ENCODE measurements at places on chromosomes 2 and 18.

DNA sequence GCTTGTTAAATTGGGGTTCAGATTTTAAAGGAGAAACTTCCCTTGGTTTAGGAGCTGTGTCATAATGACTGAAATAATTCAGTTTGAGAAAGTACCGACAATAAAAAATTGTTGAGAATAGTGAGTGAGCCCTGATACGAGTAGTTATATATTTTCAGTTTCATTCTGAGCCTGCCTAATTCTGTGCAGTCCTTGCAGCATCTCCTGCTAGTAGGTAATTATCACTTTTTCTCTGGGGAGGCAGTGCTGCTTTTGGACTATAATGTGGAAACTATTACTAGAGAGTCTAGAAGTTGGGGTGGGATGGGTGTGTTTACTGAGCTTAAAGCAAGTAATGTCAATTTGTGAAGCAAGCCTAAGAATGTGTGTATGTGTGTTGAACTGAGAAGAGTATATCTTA lies 21.7 kb downstream of the ZNF638 start:
- no peak for DNase-seq

DNA sequence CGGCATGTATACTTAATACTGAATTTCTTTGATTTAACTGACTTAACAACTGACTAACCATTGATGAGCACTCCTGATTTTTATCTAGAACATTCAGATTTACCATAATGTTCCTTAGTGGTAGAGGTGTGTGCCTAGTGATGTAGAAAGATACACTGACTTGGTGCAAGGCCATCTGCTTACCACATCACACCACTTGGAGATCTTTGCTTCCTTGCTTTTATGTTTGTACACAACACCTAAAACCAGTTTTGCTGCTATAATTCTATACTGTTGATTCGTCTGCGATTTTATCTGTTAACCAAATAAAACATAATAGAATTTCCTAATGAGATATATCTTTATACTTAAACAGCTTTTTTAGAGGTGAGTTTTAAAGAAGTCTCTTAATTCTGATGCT lies 3.9 kb upstream of the FARP2 start:
- no peak for DNase-seq

GRCh38 chr2:9941196-9941995 lies 10.1 kb upstream of the GRHL1 start:
- no peak for DNase-seq

DNA sequence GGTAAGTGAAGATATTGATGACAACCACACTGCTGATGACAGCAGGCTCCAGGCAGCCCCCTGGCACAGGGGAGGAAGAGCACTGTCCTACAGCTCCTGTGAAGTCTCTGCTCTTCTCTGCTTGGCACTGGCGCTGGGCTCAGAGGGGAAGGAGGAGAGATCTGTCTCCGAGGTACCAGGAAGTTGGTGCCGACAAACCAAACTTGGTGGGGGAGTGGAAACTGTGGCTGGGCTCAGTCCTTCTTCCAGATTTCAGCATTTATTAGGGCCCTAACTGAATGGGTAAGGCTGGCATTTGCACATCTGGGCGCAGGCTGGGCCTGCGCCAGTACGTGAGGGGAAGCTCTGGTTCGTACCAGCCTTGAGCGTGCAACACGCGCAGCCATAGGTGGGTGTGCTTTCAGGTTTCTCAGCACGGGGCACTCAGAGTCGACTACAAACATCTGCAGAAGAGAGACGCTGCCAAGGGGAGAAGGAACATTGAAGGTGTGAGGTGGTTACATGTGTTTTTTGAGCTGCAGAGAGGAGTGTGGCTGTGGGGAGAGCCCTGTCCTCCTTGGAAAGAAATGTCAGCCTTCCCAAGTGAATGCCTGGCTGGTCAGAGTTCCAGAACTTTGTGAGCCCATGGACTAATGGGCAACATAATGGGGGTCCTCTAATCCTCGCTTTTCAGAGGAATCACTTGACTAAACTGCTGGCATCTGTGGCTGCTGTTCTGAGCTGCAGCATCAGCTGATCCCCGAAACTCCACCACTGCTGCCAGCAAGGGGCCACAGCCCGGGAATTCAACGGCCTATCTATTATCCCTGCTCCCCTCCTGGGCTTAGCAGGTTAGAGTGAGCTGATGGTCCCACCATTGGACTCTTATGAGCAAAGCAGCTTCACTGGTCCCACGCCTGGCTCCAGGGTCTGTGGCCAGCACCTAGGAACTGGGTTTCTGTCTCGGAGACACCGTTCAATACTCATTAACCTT lies 55.2 kb upstream of the SEMA4C start:
- no peak for DNase-seq

- peak; percentile 40 for DNase-seq
These were observed 55.7 kb downstream of the DNMT3A start for GRCh38 chr2:25286025-25286400.

- DNase-seq, result no peak
These were observed 5.7 kb upstream of the TET3 start for GRCh38 chr2:73979021-73979420.

- DNase-seq, result peak; percentile 51
These were observed at the start of gene SH3YL1 for GRCh38 chr2:263774-264492. Gene SH3YL1, minus strand, starts transcription at chr2:264032. Its CDS starts 48 bp downstream, at chr2:263984.

GRCh38 chr18:64401268-64402060 lies 252.6 kb upstream of the LINC00305 start:
- no peak for DNase-seq

DNA sequence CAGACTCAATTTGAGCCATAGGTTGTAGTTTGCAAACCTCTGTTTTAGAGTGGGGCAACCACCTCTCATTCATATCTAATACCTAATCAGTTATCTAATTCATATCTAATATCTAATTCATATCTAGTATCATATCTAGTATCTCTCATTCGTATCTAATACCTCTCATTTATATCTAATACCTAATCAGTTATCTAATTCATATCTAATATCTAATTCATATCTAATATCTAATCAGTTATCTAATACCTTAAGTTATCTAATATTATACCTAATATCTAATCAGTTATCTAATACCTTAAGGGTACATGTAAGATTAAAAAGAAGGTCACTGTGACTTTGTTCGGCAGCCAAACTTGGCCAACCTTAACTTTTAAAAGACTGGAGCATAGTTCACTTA lies 403.4 kb upstream of the MMADHC start:
- DNase-seq, result no peak

DNA sequence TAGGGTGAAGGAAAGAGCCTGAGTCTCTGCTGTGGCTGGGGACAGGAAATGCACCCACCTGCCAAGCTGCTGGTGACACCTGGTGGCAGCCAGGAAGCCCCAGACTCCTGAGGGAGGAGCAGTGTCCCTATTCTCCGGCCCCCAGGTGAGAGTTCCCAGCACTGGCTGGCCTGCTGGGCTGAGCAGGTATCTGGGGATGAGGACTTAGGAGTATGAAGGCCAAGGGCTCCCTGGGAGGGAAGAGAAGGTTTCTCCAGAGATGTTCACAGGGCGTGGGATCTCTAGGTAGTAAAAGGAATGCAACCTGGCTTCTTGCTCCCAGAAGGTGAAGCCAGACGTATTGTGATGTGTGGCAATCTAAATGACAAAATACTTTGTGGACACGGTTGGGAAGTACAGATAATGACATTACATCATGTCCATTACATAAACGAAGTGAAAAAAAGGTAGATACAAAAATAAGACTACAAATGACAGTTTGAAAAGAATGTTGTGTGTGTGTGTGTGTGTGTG lies 75.8 kb upstream of the SLC1A4 start:
- DNase-seq, result no peak

GRCh38 chr2:3051266-3051665 lies 326.4 kb downstream of the EIPR1 start:
- DNase-seq, result no peak

DNA sequence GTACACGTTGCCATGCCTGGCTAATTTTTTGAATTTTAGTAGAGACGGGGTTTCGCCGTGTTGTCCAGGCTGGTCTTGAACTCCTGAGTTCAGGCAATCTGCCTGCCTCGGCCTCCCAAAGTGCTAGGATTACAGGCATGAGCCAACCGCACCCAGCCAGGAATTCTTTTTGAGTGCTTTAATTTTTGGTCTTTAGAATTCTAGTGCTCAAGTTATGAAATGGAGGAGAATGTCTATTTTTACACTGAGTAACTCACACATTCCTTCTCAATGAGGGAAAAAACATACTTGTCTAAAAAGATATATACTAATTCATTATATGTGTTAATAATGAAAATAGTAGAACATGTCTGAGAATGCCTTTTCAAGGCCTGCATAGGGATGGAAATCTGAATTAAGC lies 8.5 kb downstream of the ZNF396 start:
- DNase-seq, result no peak

- no peak for DNase-seq
These were observed 480.9 kb downstream of the TXNL1 start for GRCh38 chr18:56157541-56157940.

- DNase-seq, result peak; percentile 49
These were observed 3.2 kb upstream of the DDX1 start for GRCh38 chr2:15588329-15588919.

- DNase-seq, result no peak
These were observed 88.5 kb upstream of the RBBP8 start for GRCh38 chr18:22844628-22845027.

DNA sequence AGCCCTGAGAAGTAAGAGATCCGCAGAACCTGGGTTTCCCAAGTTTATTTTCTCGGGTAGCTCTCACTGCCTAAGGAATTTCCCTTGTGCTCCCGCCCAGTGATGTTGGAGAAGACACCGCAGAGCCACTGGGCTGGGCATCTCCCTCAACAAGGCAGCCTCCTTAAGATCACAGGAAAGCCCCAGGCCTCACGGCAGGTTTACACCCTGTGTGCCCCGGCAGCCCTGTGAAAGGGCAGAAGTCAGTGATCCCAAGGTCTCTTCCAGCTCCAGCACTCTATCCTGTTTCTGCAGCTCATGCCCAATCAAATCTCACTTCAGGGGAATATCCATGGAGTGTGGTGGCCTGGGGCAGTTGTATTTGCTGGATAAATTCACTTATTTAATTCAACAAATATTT lies 66.5 kb downstream of the ACTR2 start:
- DNase-seq, result no peak

- DNase-seq, result no peak
These were observed 48.3 kb upstream of the ACAA2 start for GRCh38 chr18:49861659-49862058.

DNA sequence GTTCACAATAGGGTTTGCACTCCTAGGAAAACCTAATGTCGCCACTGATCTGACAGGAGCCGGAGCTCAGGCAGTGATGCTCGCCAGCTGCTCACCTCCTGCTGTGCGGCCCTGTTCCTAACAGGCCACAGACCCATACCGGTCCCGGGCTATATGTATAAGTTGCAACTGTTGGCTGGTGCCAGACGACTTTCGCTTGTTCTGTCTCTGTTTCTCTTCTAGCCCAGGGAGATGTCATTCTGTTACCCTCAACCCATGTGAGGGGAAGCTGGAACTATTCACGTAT lies 170.3 kb downstream of the BCL2 start:
- DNase-seq, result no peak

- DNase-seq, result no peak
These were observed 331.9 kb upstream of the GULP1 start for GRCh38 chr2:187959821-187960220.

DNA sequence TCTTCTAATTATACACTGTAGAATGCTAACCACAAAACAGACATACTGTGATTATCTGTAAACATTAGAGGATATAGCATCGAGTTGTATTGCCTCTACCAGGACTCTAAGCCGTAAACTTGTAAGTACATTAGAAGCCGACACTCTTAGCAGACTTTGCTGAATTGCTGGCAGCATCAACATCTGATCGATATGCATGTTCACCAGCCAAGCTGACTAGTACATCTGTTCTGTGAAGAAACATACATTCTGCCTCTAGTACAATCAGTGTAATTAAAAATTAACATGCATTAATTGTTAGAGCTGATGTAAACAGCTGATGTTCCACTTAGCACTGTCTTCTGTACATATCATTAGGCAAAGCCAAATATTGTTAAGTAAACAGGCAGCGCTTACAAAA lies 502.2 kb downstream of the NR4A2 start:
- DNase-seq, result no peak

GRCh38 chr18:24064391-24065100 lies 50.0 kb downstream of the TTC39C start:
- DNase-seq, result no peak

DNA sequence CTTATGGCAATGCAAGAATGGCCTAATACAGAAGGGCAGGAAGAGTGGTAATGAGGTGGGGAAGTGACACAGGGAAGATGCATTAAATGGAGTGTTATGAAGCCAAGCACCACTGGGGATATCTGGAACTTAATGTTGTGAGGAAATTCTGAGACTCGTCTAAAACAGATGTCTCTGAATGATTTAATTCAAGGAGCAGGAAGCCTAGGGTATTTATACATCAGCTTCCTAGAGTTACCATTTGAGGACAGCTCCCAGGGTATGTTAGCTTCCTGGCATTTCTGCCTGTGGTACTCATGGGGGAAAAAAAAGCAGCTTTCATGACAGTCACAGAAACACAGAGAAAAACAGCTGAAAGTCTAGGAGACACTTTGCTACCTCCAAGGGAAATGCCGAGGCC lies 989.5 kb downstream of the CBLN2 start:
- DNase-seq, result no peak

GRCh38 chr2:120470041-120470965 lies 124.4 kb downstream of the INHBB start:
- DNase-seq, result peak; percentile 83

DNA sequence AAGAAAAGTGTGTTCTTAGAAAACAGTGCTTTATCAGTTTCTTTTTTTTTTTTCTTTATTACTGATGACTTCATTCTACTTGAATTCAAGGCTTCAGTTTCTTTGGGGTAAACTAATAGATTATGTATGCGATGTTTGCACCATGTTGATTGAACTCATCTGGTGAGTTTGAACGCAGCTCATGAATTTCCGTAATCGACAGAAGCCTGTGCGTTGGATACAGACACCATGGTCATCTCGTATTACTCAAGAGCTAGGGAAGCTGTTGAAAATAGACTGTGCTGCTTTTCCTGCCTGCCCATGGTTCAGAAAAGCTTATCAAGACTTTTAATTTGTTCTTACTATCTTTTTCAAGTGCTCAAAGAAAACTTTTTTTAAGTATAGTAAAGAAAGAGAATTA lies 185.5 kb upstream of the NRP2 start:
- no peak for DNase-seq

GRCh38 chr2:238852206-238852869 lies 4.5 kb downstream of the TWIST2 start:
- DNase-seq, result no peak

- no peak for DNase-seq
These were observed 266.8 kb downstream of the NDUFA10 start for GRCh38 chr2:239758279-239758877.

DNA sequence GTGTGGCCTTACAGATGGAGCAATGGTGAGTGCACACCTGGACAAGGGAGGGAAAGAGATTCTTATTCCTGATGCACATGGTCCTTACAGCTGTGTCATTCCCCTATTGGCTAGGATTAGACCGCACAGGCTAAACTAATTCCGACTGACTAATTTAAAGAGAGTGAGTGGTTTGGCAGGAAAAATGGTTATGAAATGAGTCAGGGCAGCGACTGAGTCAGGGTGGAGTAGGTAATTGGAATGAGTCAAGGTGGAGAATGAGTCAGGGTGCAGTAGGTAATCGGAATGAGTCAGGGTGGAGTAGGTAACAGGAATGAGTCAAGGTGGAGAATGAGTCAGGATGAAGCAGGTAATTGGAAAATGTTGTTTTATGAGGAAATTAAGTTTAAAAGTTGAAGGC lies 1353.7 kb upstream of the LRRTM1 start:
- DNase-seq, result no peak

All from left ventricle myocardium superior (tissue), 1 donor.